ENCODE measurements at places on chromosomes 12 and 14.
A peak's percentile ranks its signal among the peaks of the same experiment; 100 is the strongest.

GRCh38 chr12:53073881-53074280 is 5.3 kb downstream of the SPRYD3 start:
- DNase-seq: no peak

- peak; percentile 88 for DNase-seq
These were observed 25.7 kb downstream of the SPTSSA start for GRCh38 chr14:34436118-34436905.

DNA sequence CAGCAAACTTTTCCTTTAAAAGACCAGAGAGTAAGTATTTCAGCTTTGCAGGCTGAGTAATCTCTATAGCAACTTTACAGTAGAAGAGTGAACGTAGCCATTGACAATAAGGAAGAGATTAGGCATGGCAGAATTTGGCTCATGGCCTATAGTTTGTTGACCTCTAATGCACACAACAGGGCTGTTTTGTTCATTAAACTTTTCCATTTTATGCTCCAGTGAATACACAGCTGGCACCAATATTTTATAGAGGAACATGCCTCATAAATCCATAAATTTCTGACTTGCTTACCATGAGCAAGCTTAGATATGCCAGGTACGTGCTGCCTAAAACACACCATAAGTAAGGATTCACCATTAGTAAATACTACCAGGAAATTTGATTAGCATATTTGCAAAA is 609.0 kb upstream of the STXBP6 start:
- DNase-seq: no peak

DNA sequence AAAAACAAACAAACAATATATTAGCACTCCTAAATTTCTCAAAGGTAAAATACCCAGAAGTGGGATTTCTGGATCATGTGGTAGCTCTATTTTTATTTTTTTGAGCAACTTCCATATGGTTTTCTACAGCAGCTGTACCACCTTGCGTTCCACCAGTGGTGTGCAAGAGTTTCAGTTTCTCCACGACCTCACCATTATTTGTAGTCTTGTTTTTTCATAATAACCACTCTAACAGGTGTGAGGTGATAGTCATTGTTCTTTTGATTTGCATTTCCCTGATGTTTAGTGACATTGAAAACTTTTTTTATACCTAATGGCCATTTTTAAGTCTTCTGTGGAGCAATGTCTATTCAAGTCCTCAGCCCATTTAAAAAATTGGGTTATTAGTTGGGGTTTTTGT is 127.3 kb upstream of the SLC38A2 start:
- no peak for DNase-seq

DNA sequence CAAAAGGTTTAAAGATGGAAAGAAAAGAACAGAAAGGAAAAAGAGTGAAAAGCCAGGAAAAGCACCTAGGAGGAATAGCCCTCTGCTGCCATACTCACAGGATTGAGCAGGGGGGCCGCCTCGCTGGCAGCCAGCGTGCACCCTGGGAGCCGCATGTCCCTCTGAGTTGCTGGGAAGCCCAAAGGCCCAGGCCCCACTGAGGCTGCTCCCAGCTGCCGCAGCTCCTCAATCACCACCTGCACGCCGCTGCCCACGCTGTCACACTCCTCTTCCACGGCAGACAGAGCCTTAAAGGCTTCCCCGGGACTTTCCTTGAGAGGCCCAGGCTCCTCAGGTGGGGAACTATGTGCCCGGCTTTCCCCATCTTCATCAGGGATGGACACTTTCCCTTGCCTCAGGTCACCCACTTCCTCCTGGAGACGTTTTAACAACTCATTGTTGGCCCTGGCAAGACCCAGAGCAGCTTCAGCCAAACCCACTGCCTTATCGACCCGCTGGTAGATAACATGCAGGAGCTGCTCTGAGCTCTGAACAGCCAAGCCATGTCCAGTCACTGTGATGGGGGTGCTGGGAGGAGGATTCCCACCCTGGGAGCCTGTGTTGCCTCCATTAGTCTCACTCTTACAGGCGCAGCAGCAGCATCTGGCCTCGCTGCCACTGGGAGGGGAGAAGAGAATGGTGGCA is 11.5 kb downstream of the C14orf93 start:
- DNase-seq: no peak

DNA sequence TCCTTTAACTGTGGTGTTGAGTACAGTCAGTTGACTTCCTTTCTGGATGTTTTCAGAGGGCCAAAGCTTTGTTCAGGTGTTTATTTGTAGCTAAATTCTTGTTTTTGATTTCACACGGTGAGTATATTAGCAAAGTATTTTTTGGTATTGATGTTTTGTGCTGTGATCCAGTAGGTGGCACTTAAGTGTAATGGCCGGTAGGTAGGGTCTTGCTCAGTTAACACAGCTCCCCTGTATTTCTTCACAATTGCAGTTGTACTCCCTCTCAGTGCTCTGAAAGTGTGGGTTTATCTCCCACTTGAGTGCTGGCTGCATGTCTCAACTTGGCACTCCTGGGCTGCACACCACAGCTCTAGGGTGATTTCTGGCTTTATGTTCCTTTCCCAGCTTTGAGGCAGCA is 339.5 kb downstream of the AEBP2 start:
- DNase-seq: no peak

All from fibroblast of villous mesenchyme (primary cell).